Tibial artery (tissue), 4 donors: ENCODE measurements at places on chromosomes 12 and 14.

DNA sequence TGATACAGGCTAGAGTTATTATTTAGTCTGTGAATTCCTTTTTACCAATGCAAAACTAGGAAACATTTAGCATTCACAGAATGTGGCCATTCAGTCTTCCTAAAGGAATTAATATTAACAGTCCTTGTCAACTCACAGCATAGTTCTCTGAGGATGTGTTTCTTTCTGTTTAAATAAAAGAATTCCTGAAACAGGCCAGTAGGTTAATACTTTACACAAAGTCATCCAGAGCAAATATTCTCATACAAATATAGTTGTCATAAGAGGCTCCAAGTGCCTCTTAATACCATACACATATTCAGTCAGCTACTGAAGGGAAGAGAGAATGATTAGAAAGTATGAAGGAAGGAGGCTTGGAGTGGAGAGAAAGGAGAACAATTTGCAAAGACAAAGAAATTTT, 120.1 kb downstream of the LMNTD1 start:
- DNase-seq, result no peak

GRCh38 chr14:84436528-84436927, 1093.4 kb upstream of the FLRT2 start:
- DNase-seq, result no peak

DNA sequence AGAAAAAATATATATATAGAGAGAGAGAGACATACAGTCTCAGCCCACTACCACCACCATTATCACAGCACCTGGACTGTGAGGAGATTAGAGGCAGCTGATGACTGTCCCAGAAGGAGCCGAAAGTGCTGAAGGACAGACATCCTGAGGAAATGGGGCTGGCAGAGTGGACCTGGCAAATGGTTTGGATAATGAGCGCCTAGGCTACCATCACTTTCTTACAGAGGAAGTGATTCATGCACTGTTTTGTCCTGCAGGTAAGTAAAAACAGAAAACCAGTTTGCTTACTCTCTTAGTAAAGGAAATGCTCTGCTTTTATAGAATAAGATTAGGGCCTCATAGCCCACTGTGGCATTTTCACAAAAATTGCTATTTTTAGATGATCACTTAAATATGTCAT, 28.6 kb upstream of the DNM1L start:
- DNase-seq, result no peak

- DNase-seq, result no peak
These were observed 8.6 kb downstream of the GLIPR1 start for GRCh38 chr12:75489187-75489586.
